ENCODE measurements at places on chromosomes 1 and 21.

- no peak for DNase-seq
Observed at GRCh38 chr1:1273209-1273511, 494 bp downstream of the UBE2J2 start.

DNA sequence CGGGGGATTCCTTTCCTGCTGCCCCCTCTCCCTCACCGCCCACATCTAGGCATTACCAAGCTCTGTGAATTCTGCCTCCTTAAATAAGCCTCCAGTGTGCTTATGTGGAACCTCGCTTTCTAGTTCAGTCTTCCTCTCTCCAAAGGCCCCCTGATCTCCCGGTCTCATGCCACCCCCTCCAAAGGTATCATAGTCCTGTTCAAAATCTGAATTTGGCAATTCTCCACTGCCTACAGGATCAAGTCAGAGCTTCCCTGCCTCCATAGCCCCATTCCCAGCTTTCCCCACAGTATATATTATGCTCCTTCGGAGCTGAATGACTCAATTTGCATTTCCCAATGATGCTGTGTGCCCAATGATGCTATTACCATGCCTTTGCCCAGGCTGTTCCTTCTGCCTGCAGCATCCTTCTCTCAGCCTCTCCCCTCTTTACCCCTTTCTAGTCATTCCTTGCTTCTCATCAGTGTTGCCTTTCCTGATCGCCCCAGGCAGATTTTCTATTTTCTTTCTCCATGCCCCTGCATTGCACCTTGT, 1.7 kb downstream of the AZIN2 start:
- DNase-seq, result no peak

DNA sequence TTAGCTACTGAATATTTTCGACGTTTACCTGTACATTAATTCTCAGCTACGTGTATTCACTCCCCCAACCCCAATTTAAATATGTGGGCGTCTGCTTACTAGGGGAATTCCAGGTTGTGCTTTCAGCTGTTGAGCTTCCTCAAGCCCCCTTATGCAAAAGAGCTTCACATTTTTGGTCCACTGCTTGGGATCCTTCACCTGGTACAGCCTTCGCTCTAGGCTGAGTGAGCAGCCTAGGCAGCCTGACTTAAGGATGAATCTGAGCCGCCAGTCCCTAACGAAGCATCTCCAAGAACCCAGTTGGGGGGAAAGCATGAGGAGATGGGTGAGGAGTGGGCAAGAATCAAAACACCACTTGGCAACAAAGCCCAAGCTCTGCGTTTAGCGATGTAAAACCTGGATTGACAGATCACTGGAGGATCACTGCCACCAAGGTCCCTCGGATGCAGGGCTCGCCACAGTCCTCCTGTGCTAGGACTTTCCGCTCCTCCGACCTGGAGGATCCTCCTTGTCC, 674 bp downstream of the BCL10 start:
- no peak for DNase-seq

GRCh38 chr1:160081261-160081936, at the start of gene KCNJ9:
TSS of gene KCNJ9 (plus strand) at chr1:160081538. CDS start at chr1:160084031, 2,493 bp downstream.
- DNase-seq, result no peak

- no peak for DNase-seq
Observed at GRCh38 chr1:213969958-213970555, 17.7 kb upstream of the PROX1 start.

Data from left ventricle myocardium superior (tissue), 1 donor.